ENCODE measurements at places on chromosomes 6 and 20. TPM values are rescaled to one million over a fixed set of nuclear protein-coding genes. Genes with fewer than 3 reads are reported as not detected.

DNA sequence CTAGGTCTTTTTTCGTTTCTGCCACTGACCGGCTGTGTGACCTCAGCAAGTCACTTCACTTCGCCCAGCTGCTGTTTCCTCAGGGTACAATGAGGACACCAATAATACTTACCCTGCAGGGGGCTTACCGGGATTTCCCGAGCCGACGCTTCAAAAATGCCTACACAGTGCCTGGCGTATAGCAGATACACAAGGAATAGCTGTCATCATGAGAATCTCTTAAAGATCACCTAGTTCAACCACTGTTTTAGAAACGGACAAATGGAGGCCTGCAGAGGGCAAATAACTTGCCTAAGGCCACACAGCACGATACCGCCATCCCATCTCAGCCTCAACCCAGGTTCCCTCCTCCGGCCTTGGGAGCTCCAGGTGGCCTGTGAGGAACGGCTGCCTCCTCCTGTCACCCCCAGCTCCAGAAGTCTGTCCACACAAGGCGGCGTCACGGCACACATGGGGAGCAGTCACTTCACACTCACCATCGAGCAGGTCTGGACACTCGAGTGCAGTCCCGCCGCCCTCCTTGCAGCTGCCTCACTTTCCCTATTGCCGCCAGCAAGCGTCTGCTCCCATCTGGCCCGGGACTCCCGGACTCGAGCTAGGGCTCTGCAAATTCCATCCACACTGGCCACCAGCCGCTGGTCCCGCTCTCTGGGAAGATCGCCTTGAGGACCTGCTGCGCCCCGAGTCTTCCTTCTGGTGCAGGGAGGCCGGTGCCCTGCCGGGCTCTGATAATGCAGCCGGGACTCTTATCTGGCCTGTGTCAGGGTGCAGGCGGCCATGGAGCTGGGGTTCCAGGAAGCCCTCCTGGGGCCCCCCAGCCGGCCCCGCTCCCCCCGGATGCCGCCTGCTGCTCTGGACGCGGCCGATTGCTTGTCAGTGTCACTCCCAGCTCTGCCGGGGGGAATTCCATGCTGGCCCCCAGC, at the start of gene RIPOR3:
Gene RIPOR3 (minus strand): TSS at position 893 of the 923 bp plus-strand sequence. CDS start 414 bp downstream, at position 479.
- peak within 1 kb of the TSS; percentile 53 for H3K4me3 ChIP-seq
- no peaks in the 10 kb centered on the region for H3K27me3 ChIP-seq
- H3K27ac ChIP-seq: peak within 1 kb of the TSS; percentile 78
- DNase-seq: peak; percentile 20
- no peaks in the 10 kb centered on the region for H3K36me3 ChIP-seq
- H3K4me1 ChIP-seq: peaks cover 12% of the 10 kb centered on the region

DNA sequence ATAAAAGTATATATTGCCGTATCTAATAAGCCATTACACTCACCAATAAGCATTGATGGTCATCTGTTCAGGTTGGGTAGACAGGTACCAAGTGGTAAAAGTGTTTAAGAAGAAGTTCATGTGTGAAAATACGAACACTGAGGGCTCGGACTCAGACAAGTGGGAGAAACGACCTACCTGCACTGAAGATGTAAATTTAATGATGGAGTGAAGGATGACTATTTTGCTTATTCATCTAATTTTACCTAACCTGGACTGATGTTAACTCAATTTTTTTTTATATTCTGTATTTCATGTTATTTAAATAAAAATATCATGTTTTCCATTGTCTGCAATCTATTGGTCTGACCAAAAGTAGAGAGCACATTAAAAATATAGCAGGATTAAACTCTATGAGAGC, 469.1 kb upstream of the BTBD3 start:
- no peak overlapping the region for H3K4me3 ChIP-seq
- H3K36me3 ChIP-seq: no peaks in the 10 kb centered on the region
- H3K27ac ChIP-seq: no peak overlapping the region
- H3K4me1 ChIP-seq: peaks cover 43% of the 10 kb centered on the region
- H3K27me3 ChIP-seq: no peaks in the 10 kb centered on the region
- DNase-seq: no peak

- no peak for DNase-seq
- H3K4me1 ChIP-seq: no peaks in the 10 kb centered on the region
- H3K4me3 ChIP-seq: peak overlapping the region; percentile 9
- H3K27ac ChIP-seq: no peak overlapping the region
- H3K36me3 ChIP-seq: no peaks in the 10 kb centered on the region
These were observed 70.8 kb upstream of the SASH1 start for GRCh38 chr6:148271711-148272439.

- H3K27ac ChIP-seq: no peak overlapping the region
- H3K27me3 ChIP-seq: no peaks in the 10 kb centered on the region
- no peak for DNase-seq
- no peaks in the 10 kb centered on the region for H3K36me3 ChIP-seq
- H3K4me3 ChIP-seq: no peak overlapping the region
- H3K4me1 ChIP-seq: no peaks in the 10 kb centered on the region
These were observed 290.0 kb downstream of the PACRG start for GRCh38 chr6:163017801-163018200.

DNA sequence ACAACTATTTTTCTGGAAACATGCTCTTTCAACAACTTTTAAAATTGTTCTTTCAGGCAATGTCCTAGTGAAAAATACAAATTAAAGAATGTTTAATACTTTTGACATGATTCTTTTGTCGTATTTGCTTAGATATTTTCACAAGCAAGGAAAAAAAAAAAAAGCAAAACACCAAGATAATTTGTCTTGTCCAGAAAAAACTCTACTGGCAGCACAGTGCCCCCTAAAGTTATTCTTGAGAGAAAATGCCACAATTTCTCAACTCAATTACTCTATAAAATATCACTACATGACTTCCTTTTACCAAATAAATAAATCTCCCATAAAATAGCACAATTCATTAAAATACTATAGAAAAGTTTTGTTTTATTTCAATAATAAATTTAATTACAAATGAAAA, 652.5 kb upstream of the EPHA7 start:
- H3K27ac ChIP-seq: no peak overlapping the region
- no peaks in the 10 kb centered on the region for H3K4me1 ChIP-seq
- no peak for DNase-seq
- no peaks in the 10 kb centered on the region for H3K27me3 ChIP-seq
- no peak overlapping the region for H3K4me3 ChIP-seq

DNA sequence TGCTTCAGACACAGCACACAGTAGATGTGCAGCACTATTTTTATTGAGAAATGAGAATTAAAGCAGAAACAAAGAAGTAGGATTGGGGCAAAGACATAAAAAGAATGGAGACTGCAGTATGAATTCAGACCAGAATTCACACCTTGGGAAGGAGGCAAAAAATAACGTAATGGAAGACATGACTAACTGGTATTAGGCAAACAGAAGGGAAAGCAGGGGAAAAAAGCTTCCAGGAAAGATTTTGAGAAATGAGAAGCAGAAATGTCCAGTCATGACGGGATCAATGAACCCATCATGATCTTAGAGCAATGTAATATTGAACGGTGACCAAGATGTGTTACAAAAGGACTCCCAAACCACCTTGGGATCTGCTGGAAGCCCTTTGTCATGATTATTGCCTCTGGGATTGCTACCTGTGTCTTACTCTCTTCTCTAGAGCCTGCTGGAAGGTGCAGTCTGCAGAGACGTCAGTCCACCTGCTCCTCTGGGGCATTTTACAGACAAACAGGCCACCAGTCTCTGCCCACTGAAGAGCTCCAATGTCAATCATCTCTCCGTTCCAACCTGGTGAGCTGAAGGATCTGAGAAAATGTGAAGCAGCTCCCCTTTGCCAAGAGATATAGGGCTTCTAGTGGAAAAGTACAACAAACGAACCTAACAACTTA, 8.7 kb downstream of the NUDT3 start:
- no peaks in the 10 kb centered on the region for H3K27me3 ChIP-seq
- H3K4me3 ChIP-seq: no peak overlapping the region
- peaks cover 55% of the 10 kb centered on the region for H3K4me1 ChIP-seq
- DNase-seq: no peak
- H3K27ac ChIP-seq: peak overlapping the region; percentile 84

- no peaks in the 10 kb centered on the region for H3K27me3 ChIP-seq
- no peak overlapping the region for H3K27ac ChIP-seq
- H3K4me3 ChIP-seq: no peak overlapping the region
- DNase-seq: no peak
- no peaks in the 10 kb centered on the region for H3K36me3 ChIP-seq
These were observed 25.2 kb upstream of the MC3R start for GRCh38 chr20:56223352-56223751.

GRCh38 chr6:81233990-81234389, 518.5 kb downstream of the TENT5A start:
- H3K27ac ChIP-seq: no peak overlapping the region
- no peaks in the 10 kb centered on the region for H3K4me1 ChIP-seq
- H3K36me3 ChIP-seq: no peaks in the 10 kb centered on the region
- no peak overlapping the region for H3K4me3 ChIP-seq

DNA sequence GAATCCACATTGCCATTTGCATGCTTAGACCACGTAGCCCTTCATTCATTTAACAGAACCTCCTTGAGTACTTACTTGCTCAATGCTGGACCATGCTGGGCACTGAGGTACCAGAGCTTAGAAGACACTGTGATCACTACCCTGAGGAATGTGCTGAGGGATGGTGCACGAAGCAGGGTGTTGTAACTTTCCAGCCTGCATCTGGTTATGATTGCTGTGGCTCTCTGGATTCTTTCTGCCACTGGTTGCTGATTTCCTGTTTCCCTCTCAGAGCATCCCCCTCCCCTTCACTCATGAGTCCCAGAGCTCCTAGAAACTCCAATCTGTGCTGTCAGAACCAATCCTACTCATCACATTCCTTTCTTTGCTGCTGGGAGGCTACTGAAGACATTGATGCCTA, 537.4 kb downstream of the PTPRT start:
- H3K4me3 ChIP-seq: no peak overlapping the region
- H3K27me3 ChIP-seq: no peaks in the 10 kb centered on the region
- no peak overlapping the region for H3K27ac ChIP-seq
- DNase-seq: no peak
- no peaks in the 10 kb centered on the region for H3K36me3 ChIP-seq
- no peaks in the 10 kb centered on the region for H3K4me1 ChIP-seq

DNA sequence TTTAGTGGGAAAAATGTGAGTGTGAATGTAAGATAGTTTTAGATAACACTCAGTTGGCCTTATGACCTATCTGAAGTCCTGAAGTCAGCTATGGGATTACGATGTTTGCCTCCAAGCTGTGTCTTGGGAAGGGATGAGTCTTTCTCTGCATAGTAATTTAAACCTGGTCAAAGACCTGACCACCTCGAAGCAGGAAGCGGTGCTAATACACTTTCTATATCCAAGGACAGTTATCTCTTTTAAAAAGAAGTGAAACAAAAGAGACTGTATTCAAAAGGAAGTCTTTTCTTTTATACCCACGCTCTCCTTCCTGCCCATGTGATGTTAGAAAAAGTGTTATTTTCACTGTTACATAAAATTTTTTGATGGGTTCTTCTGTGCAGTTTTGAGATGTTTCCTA, 94.9 kb downstream of the JARID2 start:
- H3K27ac ChIP-seq: no peak overlapping the region
- no peaks in the 10 kb centered on the region for H3K27me3 ChIP-seq
- H3K4me1 ChIP-seq: peaks cover 38% of the 10 kb centered on the region
- DNase-seq: no peak

GRCh38 chr6:150770637-150771036, 94.9 kb upstream of the MTHFD1L start:
- no peak overlapping the region for H3K4me3 ChIP-seq
- H3K27ac ChIP-seq: no peak overlapping the region
- no peak for DNase-seq
- no peaks in the 10 kb centered on the region for H3K36me3 ChIP-seq
- H3K4me1 ChIP-seq: peaks cover 4% of the 10 kb centered on the region

GRCh38 chr6:65113581-65113980, 593.4 kb downstream of the EYS start:
- H3K27ac ChIP-seq: no peak overlapping the region
- H3K4me3 ChIP-seq: no peak overlapping the region
- H3K4me1 ChIP-seq: no peaks in the 10 kb centered on the region
- H3K36me3 ChIP-seq: no peaks in the 10 kb centered on the region
- DNase-seq: no peak

- no peak overlapping the region for H3K27ac ChIP-seq
- H3K4me1 ChIP-seq: no peaks in the 10 kb centered on the region
- H3K36me3 ChIP-seq: no peaks in the 10 kb centered on the region
- no peak overlapping the region for H3K4me3 ChIP-seq
These were observed 114.8 kb downstream of the PKHD1 start for GRCh38 chr6:51972659-51973058.

GRCh38 chr6:150194195-150194594, 51.4 kb downstream of the PPP1R14C start:
- H3K4me3 ChIP-seq: no peak overlapping the region
- no peaks in the 10 kb centered on the region for H3K27me3 ChIP-seq
- peaks cover 25% of the 10 kb centered on the region for H3K4me1 ChIP-seq
- no peak overlapping the region for H3K27ac ChIP-seq
- no peak for DNase-seq

DNA sequence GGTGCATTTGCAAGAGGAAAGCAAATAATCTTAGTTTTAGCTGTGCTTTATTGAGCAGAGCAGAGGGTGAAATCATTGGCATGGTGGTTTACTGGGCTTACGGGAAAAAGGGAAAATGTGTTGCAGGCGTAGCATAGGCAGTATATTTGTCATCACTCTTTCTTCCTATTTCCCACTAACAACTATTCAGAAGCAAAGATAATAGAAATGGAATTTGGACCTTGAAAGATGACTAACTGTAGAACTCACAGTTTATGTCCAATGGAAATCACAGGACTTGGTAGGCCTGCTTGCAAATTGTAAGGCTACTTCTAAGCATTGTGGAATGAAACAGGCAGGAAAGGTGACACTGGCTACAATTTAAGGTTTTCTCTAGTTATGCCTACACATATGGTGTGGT, 611.9 kb upstream of the MAN1A1 start:
- H3K27ac ChIP-seq: no peak overlapping the region
- no peaks in the 10 kb centered on the region for H3K4me1 ChIP-seq
- H3K4me3 ChIP-seq: no peak overlapping the region
- H3K36me3 ChIP-seq: no peaks in the 10 kb centered on the region
- H3K27me3 ChIP-seq: no peaks in the 10 kb centered on the region

DNA sequence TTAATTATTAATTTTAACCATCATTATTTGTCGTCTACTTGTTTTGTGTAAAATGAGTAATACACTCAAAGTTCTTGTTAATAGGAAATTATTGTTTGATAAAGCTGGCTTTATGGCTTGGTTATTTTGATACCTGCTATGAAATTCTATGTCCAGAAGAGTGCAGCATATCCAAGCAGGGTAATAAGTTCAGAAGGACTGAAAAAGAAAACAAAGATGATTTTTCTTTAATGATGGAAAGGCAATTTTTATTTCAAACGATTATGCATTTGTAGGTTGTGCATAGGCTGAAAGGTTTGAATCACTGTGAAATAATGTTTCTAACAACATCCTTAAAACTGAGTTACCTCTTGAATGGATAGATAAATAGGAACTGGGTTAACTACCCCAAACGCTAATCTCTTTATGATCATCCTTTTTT, 1.4 kb upstream of the MAN1A1 start:
- peaks cover 25% of the 10 kb centered on the region for H3K27me3 ChIP-seq
- peak overlapping the region; percentile 72 for H3K4me3 ChIP-seq
- no peaks in the 10 kb centered on the region for H3K36me3 ChIP-seq
- DNase-seq: no peak

- no peaks in the 10 kb centered on the region for H3K4me1 ChIP-seq
- H3K27ac ChIP-seq: no peak overlapping the region
- H3K27me3 ChIP-seq: no peaks in the 10 kb centered on the region
These were observed 367.8 kb downstream of the ZFAND3 start for GRCh38 chr6:38187325-38187724.

The PRL gene
- not detected for total RNA-seq

The RNF217 gene
- total RNA-seq: 15.5 TPM

The ANKRD66 gene
- not detected for total RNA-seq

The DOP1A gene
- 12.4 TPM for total RNA-seq

The PTCHD4 gene
- not detected for total RNA-seq

The LHFPL5 gene
- not detected for total RNA-seq

The LINC00237 gene
- total RNA-seq: not detected

The HACE1 gene
- 9.0 TPM for total RNA-seq

The LY6G6C gene
- total RNA-seq: not detected

The DEFB123 gene
- not detected for total RNA-seq

Data from gastrocnemius medialis (tissue), 4 donors.